Retina (tissue), 1 donor: ENCODE measurements at places on chromosomes 16 and 17.
A peak's percentile ranks its signal among the peaks of the same experiment; 100 is the strongest.

- DNase-seq, result peak; percentile 61
These were observed 8.5 kb upstream of the SIAH1 start for GRCh38 chr16:48393485-48394354.

- peak; percentile 90 for DNase-seq
These were observed 5.2 kb upstream of the GRIN2C start for GRCh38 chr17:74864866-74865395.

DNA sequence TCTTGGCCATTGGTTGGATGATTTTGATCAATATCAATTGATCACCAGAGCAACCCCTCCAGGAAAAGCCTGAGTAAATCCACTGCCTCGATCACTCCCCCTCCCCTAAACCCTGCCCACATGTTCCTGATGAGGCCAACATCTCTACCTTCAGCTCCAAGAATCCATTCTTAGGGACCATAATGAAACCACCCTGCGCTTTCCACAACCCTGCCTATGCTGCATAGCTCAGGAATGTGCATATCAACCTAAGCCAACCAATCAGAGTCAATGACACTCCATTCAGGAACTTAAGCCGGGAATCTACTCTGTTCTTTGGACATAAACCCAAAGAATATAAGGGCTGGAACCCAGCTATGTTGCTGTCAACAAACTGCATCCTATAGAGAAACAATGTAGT, 86.3 kb downstream of the MYH11 start:
- no peak for DNase-seq

DNA sequence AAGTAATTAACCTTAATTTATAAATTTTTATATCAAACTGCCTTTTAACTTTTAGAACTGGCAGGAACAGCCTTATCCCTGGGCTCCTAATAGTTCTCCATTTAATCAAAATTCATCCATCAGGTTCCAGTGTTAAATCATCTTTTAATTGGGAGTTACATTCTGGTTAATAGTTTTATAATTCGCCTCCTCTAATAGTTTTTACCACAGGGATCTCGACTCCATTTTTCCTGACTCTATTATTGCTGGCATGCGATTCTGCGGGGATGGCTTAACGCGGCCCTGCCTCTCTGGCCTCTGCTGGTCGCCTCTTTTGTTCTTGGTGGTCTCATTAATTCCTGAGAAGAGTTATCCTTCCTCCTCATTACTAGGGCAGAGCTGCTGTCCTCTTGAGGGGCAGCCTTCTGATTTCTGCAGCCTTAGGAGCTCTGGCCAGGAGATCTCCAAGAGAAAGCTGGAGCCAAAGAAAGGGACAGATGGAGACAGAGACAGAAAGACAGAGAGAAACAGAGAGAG, 71.1 kb downstream of the MRM1 start:
- DNase-seq, result peak; percentile 45

GRCh38 chr17:37551788-37552187, 57.4 kb downstream of the SYNRG start:
- DNase-seq, result no peak

DNA sequence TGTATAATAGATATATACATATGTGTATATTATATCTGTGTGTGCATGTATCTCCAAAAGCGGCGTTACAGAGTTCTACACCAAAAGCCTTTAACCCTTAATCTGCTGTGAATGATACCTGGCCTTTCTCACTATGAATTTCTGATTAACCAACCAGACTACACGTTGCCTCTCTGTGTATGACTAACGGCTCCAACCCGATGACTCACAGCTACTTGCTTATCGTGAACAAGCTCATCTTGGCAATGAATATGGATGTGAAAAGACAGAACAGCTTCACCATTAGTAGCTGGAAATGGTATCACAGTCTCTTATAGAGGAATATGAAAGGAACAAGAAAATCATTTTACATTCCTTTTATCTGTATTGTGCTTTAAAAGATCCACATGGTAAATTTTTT, 23.8 kb upstream of the ARHGAP44 start:
- DNase-seq, result no peak

GRCh38 chr17:50386510-50386909, 10.8 kb downstream of the LRRC59 start:
- no peak for DNase-seq

DNA sequence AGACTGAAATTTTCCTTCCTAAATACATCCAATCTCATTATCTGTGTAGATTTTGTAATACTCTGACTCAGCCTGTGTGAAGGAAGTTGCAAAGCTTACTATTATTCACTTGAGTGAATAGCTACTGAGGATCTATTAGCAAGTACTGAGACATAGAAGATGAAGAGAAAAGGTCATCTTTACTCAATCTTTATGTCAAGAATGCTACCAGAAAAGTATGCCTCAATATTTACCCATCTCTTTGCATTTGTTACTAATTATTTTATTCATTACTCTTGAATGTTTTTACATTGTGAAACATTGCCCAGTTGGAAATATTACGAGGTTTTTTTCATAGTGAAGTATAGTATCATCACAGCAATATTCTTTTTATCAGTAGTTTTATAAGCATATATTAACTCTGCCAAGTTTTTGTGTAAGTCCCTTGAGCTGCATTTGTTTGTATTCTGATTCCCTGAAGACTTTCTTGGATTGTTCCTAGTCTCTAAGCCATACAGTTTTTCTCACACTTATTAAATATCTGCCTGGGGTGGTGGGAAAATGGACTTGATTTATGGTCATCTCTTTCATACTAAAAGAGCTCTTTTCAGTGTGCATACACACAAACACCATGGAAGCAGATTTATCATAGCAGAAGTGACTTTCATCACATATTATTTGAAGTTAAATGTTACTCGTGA, 110.4 kb downstream of the MRTFB start:
- no peak for DNase-seq

DNA sequence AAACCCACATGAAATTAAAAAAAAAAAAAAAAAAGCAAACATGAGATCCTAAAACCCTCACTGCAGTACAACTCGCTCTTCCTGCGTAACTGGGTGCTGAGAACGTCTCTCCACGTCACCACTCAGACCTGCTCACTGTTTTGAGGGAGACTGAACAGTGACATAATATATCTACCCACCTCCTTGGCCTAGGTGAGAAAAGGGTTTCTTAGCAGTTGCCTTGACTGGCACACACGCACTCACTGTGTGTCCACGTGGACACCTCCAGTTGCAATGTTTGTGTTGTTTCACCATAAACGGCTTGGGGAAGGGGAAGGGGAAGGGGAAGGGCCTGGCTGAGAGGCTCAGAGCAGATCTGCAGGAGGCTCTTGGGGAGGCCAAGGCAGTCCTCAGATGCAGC, 32.0 kb downstream of the FANCA start:
- no peak for DNase-seq

GRCh38 chr16:49608779-49609178, 235.2 kb downstream of the C16orf78 start:
- DNase-seq, result peak; percentile 52

- no peak for DNase-seq
These were observed 666.6 kb downstream of the CDH11 start for GRCh38 chr16:64455275-64455674.

GRCh38 chr17:73249700-73250099, 12.0 kb downstream of the CPSF4L start:
- no peak for DNase-seq

DNA sequence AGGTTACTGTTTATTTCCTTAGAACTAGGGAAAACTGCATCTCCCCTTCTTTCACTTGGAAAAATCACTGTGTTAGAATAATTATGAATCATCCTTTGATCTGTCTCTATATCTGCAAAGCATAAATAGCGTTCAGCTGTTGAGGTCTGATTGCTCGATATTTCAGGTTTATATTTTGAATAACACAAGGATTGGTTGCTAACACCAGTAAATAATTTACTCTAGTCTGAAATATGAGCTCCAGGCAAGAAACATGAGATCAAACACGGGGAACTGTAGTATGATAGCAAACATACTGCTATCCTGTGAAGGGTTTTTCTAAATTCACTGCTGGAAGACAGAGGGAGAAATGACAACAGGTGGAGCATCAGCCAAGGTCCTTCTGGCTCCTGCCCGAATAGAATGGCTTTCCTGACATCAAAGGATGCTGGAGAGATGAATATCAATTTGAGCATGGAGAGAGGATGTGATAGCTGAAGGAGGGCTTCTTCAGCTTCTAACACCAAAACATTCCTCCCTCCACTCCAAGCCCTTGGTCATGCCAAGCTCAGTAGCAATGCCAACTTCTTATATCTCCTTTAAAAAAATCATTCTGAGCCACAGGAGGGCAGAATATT, 450.3 kb downstream of the SHISA9 start:
- no peak for DNase-seq

DNA sequence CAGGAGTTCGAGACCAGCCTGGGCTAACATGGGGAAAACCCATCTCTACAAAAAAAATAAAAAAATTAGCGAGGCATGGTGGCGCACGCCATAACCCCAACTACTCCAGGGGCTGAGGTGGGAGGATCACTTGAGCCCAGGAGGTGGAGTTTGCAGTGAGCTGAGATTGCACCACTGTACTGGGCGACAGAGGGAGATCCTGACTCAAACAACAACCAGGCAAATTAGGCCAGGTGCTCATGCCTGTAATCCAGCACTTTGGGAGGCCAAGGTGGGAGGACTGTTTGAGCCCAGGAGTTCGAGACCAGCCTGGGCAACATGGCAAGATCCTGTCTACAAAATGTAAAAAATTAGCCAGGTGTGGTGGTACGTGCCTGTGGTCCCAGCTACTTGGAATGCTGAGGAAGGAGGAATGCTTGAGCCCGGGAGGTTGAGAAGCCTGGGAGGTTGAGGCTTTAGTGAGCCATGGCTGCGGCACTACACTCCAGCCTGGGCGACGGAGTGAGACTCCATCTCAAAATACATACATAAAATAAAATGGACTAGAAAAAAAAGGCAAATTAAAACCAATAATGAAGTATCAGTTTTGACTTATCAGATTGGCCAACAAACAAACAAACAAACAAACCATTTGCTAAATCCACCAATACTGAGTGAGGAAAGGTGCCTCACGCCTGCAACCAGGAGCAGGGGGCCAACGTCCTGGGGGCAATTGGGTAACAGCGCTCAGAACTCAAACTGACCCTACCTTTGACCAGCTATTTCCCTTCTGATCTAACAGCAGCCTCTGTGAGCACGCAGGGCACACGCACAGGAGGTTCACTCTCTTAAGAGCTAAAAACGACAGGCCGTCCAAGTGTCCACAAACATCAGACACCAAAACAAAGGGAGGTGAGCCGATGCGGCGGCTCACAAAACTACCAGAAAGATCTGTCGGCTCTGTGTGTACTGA, 19.4 kb upstream of the FASN start:
- no peak for DNase-seq
